ENCODE measurements at places on chromosomes 4 and X.

DNA sequence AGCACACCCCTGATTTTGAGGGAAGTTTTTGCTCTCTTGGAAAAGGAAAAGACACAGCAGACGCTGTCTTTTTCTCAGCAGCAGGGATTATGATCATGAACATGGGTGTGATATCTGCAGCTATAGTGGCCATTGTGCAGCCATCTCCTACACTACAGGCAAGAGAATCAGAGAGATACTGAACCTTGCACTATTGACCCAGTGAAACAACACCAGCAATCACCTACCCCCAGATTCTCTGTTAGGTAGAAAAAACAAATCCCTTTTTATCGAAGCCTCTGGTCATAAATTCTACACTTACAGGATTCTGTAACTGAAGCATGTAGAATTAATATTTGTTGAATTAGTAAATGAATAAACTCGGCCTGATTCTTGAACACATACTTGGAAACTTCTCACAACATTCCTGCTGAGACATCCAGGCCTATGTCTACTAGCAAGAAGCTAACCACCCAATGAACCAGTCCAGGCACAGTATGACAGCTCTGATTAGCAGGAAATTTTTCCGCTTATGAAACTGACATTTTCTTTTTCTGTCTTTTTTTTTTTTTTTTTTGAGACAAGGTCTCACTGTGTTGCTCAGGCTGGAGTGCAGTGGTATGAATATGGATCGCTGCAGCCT lies 5.0 kb upstream of the AFAP1 start:
- no peak for DNase-seq

- DNase-seq, result no peak
Observed at GRCh38 chrX:153945956-153946943, 1.8 kb upstream of the RENBP start.

GRCh38 chr4:84814094-84814750 lies 152.3 kb downstream of the WDFY3 start:
- no peak for DNase-seq

GRCh38 chr4:169818063-169818679 lies 60.4 kb upstream of the HPF1 start:
- no peak for DNase-seq

GRCh38 chrX:40004921-40005291 lies 92.9 kb downstream of the BCOR start:
- DNase-seq, result no peak

DNA sequence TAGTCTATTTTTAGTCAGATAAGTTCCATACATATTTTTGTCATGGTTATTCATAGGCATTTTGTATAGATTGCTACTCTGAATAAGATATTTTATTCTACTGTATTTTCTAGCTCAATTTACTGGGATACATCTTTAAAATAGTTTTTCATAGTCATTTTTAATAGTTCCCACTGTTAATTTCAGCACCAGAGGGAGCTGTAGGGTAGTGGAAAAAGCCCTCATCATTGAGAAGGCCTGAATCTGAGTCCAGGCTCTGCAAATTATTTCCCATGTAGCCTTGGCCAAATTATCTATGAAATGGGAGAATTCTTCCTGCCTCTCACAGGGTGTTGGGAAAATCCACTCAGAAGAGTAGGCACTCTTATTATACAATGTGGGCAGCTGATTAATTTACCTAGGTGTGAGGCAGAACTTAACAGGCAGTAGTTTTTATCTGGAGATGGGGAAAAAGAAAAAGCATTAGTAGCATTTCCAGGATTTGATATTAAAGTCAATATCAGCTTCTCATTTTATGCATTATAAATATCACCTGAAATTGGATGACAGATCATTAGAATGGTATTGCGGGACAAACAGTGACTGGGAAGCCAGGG lies 102.9 kb upstream of the PAQR3 start:
- DNase-seq, result no peak

- DNase-seq, result no peak
Observed at GRCh38 chr4:89069481-89069880, 12.5 kb upstream of the FAM13A start.

- no peak for DNase-seq
Observed at GRCh38 chr4:142752202-142752786, 93.8 kb downstream of the INPP4B start.

GRCh38 chr4:87979810-87980209 lies 4.3 kb downstream of the SPP1 start:
- no peak for DNase-seq

GRCh38 chr4:28788929-28789490 lies 1928.4 kb downstream of the STIM2 start:
- no peak for DNase-seq

DNA sequence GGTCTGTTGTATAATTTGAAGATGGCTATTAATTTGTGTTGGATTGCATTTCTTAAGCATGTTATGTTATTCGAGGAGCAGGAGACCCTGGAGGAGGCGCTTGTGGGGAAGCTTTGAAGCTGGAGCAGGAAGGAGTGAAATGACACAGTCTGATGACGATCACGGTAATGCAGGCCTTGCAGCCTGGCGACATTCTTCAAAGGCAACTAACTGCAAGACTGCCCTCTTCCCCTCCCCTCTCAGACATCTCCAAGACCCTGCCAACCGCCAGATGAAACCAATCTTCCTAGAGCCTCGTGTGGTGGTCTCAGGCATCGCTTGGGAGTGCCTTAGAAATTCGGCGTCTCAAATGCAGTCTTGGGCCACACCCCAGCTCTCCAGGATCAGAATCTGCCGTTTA lies 16.1 kb downstream of the CLCN4 start:
- no peak for DNase-seq

DNA sequence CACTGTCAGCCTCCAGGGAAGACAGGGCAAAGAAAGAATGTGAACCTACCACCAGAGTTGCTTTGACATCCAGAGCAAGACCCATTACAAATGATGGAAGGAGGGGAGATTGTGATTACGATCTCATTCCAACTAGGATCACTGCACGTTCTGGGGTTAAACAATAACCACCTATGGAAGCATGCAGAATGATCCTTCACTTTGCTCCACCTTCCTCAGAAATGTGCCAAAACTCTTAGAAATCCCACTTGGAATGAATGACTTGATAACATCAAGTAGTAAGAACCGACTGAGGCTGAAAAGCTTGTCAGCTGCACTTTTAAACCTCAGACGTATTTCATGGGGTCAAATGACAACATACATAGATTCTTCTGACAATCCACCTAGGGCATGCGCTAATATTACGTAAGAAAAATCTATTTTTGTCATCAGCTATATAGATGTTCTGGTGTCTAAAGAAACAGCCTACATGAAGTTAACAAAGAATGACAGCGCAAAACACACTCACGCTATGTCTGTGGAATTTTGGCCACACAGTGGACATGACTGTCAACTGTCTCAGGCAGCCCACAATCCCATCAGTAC lies 3.5 kb upstream of the STS start:
- no peak for DNase-seq

DNA sequence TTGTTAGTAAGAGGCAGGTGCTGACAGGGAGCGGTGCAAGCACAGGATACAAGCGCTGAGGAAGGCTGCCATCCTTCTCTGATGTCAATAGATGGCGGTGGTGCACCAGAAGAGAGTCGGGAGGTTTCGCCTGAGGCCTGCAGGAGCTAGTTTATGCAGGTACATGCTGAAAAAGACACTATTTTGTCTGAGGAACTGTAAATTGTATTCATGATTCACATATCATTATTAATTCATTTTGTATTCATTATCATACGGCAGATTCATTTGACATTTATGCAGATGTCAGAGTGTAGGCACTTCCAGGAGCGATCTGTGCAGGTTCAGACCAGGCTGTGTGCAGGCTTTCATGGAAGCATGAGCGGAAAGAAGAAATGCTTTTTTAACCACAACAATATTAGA lies 824.0 kb downstream of the STIM2 start:
- no peak for DNase-seq

- no peak for DNase-seq
Observed at GRCh38 chr4:27272217-27272616, 411.6 kb downstream of the STIM2 start.

DNA sequence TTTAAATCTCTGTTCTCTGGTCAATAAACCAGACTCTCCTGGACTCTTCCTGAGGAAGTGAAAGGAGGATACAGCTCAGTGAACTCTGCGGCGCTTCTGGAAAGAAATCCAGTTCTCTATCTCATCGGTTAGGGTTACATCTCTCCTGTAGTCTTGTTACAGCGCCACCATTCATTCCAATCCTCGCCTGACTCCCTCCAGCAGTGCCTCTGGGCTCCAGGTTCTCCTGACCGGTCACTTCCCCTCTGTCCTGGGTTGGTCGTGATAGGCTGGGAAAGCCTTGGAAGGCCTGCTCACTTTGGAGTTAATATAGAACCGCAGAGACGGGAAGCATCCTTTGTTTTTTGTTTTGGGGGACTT lies 97.0 kb upstream of the STOX2 start:
- DNase-seq, result no peak

DNA sequence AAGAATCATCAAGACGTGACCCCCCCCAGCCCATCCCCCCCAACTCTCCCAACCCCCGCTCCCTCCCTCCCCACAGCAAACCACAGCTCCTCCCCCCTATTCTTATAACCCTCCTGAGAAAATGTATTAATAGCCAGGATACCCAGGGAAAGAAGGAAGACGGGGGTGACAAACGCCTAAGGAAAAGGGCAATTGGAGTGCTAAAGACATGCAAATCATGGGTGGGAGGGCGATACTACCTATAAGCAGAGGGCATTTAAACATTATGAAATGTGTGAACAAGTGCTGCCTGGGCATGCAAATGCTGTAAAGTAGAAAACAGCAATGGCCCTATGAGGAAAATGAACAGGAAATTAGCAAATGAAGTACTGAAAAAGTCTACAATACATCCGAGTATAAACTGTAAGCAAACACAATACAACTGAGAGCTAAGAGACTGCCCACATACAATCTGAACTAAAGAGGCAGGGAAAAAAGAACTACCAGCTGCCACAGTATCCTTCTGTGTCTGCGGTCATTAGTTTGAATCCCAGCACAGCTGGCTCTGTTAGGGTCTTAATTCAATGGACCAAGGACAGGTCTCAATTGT lies 2.4 kb downstream of the CXXC4 start:
- DNase-seq, result no peak

GRCh38 chrX:150228431-150228830 lies 134.7 kb upstream of the MAMLD1 start:
- DNase-seq, result no peak

GRCh38 chr4:148315049-148315448 lies 127.2 kb downstream of the NR3C2 start:
- no peak for DNase-seq

GRCh38 chrX:19629541-19629940 lies 114.2 kb upstream of the MAP3K15 start:
- DNase-seq, result no peak

DNA sequence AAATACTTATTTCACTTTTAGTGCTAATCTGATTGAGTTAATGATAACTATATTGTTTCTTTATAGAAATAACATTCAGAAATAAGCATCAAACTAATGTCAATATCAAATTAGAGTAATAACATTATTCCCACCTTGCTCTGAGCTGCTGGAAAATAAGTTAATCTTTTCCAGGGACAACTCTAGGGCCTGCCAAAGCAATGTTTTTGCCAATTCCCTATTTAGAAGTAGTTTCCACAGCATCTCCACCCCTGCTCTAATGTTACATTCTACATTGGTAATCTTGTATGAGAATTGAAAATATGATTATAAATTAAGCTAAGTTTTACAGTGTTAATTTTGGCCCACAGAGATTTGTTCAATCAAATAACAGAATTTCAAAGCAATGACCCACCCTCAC lies 68.3 kb downstream of the REELD1 start:
- DNase-seq, result no peak

- DNase-seq, result no peak
Observed at GRCh38 chr4:19531906-19532848, 719.5 kb upstream of the SLIT2 start.

DNA sequence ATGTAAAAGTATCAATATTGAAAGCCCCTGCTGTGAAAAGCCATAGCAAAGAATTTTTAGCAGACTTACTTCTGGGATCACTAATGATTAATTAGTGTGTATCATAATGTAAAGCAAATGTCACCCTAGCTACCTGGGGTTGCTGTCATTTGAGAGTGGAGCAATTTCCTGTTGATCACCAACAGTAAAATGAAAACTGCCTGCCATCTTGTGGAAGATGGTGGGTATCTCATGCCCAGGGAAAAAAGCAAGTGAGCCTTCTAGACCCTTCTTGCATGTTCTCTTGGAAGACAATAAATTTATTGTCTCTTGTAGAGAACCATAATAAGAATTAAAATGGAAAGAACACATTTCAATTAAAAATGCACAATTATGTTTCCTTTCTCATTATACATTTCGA lies 360.2 kb downstream of the ZIC3 start:
- no peak for DNase-seq

- no peak for DNase-seq
Observed at GRCh38 chr4:24809815-24810405, 14.5 kb downstream of the SOD3 start.

DNA sequence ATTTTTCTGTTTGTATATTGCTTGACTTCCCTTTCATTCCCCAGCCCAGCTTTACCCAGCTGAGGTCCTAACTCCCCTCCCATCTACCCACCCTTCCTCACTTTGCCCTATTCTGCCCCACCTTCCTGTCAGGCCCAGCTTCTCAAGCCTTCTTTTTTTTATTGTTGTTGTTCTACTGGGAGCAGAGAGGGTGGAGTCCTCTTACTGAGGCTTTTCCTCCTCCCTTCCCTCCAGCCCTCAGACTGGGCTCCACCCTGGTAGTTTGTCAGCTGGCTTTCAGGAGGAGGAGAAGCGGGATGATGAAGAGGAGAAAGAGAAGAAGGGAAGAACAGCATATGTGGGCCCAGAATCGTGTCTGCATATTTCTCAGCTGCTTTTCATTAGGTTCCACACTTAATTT lies 3.2 kb upstream of the KLF8 start:
- DNase-seq, result no peak

DNA sequence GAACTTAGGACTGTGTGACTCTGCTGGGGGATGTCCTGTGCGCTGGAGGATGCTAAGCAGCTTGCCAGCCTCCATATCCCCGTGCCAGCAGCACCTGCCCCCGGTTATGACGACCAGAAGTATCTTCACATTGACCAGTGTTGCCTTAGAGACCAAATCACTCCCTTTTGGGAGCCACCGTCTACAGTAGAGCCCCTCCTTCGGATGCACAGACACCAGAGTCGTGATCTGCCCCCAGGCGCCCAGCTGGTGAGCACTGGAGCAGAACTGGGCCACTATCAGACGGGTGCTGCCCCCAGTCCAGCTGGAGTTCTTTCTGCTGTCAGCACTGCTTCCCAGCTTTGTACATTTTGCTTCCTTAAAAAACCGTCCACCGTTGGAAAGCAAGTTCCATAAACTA lies 30.0 kb upstream of the TADA2B start:
- no peak for DNase-seq

DNA sequence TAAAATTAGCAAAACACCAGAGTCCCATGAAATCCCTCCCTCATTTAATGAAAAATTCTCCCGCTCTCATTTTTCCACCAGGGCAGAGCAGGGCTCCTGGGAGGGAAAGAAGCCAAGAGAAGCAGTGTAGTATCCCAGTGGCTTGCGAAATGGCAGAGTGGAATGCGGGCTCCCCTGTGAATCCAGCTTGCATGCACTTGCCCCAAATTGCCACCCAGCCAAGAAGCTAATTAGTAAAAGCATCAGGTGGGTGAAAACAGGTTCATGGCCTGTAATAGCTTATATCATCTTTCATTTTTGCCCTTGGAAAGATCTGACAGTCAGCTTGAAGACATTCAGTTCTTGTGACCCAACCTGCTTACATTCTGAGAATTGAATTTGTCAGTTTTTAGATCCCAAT lies 10.1 kb downstream of the AMOT start:
- DNase-seq, result no peak
